ENCODE measurements at places on chromosomes 7 and 10.

- DNase-seq, result no peak
These were observed 101.2 kb upstream of the ZNF746 start for GRCh38 chr7:149598721-149599308.

DNA sequence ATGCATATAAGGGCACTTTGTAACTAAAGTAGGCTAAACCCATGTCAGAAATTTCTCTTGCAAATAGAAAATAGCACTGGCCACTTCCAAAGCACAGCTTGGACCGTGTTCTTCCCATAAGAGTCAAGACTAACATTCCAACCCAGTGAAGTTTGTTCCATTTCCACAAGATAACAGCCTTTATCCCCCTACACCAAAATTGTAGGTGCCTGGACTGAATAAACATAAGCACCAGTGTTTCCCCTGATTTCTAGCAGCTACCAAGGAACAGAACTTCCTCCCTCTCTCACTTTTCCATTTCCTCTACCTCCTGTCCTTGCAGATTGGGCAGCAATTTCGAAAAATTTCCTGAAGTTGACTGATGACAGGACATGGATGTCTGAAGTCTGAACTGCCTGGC is 219.7 kb downstream of the CREB5 start:
- no peak for DNase-seq

GRCh38 chr7:47818796-47819606 is 129.3 kb downstream of the PKD1L1 start:
- no peak for DNase-seq

GRCh38 chr7:130369831-130370550 is 10.3 kb upstream of the CPA1 start:
- DNase-seq, result no peak

DNA sequence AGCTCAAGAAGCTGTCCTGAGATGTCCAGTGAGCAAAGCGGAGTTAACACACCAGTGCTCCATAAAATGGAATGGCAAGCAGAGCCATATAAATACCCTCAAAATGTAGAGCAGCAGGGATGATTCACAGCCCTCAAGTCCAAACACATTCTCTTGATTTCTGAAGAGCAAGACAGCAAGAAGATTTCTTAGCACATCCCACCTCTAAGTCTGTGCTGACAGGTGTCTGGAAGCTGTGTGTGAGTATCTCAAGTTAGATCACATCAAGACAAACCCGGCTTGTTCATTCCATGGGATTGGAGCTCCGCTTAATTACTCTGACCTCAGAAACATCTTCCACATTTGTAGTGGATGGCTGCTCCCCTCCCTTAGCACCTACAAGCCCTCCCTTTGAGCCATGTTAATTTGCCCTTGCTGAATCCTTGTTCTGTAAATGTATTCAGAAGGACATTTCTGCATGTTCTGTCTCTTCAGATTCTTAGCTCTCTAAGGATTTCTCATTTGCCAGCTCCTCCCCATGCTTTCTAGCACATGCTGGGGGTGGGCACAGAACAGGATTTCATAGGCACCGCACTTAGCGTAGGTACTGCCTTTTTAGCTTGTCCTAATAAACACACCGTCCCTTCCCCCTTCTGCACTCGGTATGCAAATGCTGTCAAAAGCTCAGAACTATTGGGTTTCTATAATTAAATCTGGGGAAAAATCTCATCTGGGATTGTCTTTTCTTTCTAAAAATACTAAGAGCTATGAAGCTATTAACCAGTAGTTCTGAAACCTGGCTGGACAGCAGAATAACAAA is 112.7 kb downstream of the CPXM2 start:
- DNase-seq, result no peak

DNA sequence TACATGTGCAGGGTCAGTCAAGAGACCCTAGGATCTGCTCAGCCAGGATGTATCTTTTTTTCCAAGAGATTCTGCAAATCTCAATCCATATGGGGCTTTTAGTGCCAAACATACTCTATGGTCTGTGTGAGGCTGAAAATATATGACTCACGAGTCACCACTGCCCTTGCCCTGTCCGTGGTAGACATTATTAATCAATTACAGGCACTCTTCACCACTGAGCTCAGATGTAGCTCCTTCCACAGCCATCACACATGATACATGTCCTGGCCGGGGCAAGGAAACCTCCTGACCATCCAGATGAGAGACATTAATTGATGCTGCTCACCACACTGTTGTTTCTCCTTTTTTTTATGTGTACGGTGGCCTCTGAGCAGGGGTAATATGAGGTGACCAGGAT is 90.2 kb upstream of the RET start:
- no peak for DNase-seq

- no peak for DNase-seq
These were observed 282.6 kb downstream of the SKIDA1 start for GRCh38 chr10:21242915-21243314.

- DNase-seq, result no peak
These were observed 214.2 kb downstream of the RPS24 start for GRCh38 chr10:78247821-78248220.

- DNase-seq, result no peak
These were observed 201.9 kb downstream of the MALRD1 start for GRCh38 chr10:19250546-19250945.

- no peak for DNase-seq
These were observed 210.5 kb downstream of the BICC1 start for GRCh38 chr10:58723186-58723585.

DNA sequence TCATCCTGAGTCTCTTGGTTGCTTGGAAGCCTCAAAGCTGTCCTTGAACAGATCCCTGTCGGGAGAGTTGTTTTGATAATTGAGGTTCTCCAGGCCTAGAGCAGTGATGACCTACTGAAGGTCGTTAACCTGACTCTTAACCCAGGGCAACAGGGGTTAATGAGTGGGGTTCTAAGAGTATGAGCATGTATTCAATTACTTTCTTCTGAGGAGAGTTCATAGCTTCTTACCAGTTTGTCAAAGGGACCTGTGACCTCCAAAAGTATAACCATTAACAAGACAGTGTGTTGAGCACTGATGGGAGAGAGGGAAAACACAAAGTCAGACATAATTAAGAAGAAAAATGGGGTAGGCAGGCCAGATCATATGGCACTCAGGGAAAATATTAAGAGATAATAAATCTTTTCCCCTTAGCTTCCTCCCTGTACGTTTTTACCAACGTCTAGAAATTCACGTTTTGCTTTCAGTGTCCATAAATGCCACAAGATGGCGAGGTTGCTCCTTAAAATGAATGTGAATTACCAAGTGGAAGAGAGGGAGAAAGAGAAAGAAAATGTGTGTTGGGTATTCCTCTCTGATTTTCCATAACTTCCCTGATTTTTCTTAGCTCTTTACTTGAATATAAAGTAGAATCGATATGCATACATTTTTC is 97.6 kb downstream of the SUGCT start:
- no peak for DNase-seq
